ENCODE measurements at places on chromosomes 12 and 14.

DNA sequence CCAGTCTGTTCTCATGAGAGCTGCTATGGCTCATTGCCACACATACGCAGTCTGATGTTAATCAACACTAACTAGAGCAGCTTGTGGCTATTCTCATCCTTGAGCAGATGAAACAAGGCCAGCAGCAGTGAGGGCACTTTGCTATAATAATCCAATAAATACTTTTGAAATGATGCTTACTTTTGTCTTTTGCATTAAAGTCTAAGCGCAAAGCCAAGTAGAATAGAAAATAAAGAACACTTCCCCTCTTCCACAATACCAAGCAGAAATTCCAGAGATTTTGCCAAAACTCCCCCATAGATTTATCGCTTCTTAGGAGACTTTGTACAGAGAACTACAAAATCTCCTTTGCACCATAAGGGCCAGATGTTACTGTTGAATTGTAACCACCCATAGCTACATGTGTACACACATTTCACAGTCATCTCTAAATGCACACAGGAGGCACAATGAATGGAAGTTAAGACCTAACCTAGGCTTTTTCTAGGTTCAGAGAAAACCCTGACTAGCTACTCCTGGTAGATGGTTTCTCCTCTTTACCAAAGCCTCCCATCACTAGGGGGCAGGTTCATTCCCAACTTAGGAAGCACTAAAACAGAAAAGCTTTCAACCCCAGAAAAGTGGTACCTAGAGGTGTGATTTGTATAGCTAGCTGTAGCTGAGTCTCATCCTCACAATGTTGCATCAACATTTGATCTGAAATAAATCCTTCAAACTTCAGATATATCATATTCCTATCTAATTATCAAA lies 119.3 kb downstream of the HMGA2 start:
- DNase-seq = no peak

GRCh38 chr14:22854963-22855724 lies 16.4 kb upstream of the LRP10 start:
- no peak for DNase-seq

GRCh38 chr12:113500782-113501311 lies 29.2 kb upstream of the LHX5 start:
- DNase-seq = no peak

DNA sequence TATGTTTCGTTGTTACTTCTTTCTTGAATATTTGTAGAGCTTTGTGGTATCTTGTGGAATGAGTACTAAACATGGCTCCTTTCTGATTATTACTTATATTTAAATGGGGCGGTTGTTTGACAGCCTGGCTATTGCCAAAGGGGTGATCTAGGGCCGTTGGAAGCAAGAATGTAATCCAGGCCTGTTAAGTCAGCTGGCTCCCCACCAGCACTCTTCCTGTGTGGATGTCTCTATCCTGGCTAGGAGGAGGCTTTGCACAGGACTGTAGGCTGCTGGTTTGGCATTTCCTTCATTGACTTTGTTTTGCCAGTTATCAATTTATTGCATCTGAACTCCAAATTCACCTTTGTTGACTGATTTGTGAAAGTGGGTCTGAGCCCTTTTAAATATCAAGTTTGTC lies 5.6 kb downstream of the FAM234B start:
- DNase-seq = no peak

GRCh38 chr12:5506295-5506694 lies 74.4 kb downstream of the NTF3 start:
- no peak for DNase-seq

DNA sequence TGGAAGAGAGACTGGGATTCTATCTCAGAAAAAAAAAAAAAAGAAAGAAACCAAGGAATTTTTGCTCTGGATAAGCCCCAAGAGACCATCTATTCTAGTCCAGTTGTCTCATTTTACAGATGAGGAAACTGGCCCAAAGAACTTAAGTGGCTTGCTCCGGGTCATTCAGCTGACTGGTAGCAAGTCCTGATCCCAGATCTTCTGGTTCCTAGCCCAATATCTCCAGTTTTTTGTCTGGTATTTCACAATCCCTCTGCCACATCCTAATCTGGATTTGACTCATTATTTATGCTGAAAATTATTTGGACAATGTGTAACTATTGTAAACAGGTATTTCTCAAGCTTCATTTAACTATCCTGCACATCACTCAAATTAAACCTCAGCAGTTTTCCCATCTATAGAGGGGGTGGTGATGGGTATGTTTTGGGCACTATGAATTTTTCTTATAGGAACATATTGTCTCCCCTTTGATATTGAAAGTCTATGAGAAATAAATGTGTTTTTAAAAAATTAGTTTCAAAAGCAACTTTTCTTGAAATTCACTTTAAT lies 43.4 kb downstream of the PPP2R5E start:
- DNase-seq = no peak

GRCh38 chr14:85596562-85596961 lies 66.6 kb downstream of the FLRT2 start:
- DNase-seq = no peak

DNA sequence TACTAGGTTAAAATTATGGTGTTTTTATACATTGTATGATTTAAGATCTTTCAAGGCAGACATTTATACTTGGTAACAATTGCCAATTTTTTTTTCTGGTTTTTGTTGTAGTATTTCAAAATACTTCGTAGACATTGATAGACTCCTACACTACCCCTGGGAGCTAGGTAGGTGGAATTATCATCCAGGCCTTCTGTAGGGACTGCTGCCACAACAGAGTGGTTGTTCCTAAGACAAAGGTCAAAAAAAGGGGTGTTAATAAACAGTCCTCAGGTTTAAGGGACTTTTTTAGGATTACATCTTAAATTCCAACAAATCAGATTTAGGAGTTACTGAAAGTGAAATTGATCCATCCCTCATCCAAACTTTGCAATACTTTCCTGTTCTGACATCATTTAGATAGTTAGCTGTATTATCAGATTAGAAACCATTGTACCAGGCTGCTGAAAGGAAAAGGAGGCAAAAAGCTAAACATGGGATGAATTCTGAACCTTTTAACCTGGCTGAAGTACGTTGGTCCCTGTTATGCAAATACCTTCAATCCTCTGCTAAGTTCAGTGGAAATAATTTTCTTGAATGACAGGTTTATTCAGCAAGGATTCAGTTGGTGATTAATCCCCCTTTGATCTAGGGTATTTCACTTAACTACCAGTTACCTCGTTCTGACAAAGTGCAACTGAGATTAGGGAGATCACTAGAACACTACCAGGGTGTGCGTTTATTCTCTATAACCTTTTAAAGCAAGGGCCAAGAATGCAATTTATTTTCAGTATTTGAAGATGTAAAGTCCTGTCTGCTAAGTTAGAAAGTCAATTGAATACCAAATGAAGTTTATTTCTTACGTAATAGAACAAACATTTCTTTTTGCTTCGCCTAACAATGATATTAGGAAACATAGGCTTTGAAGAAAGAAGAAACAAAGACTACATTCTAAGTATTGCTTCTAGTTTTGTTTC lies 23.2 kb downstream of the AP5M1 start:
- no peak for DNase-seq

DNA sequence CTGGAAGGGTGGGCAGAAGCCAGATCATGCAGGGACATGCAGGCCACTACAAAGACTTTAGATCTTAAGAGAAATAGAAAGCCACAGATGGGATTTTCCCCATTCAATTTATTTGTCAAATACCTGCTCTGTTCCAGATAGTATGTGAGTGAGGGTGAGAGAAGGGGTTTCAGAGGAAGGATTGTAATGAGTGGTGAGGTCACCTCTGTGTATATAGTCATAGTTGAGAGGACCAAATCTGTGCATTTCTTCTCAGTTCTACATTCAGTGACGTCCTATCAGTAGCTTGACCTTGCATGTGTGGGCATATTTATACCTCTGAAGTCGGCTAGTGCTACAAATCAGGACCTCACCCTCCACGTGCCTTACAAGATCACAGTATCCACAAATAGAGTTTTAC lies 31.2 kb upstream of the RBM19 start:
- no peak for DNase-seq

DNA sequence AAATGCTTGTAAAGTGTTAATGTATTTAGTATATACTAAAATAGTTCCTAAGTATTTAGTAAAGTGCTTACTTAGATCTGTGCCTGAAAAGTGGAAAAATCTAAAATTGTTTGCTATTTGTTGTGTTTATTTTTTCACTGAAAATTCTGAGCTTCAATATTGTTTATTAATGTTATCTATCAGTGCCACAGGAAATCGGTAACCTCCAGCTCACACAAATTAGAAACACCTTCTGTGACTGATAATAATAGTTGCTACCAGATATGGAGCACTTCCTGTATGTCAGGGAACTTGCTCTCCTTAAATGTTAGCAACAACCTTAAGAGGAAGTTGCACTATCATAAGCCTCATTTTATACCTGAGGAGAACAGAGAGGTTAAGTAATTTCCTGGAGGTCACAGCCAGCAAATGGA lies 723 bp upstream of the LRP10 start:
- no peak for DNase-seq

DNA sequence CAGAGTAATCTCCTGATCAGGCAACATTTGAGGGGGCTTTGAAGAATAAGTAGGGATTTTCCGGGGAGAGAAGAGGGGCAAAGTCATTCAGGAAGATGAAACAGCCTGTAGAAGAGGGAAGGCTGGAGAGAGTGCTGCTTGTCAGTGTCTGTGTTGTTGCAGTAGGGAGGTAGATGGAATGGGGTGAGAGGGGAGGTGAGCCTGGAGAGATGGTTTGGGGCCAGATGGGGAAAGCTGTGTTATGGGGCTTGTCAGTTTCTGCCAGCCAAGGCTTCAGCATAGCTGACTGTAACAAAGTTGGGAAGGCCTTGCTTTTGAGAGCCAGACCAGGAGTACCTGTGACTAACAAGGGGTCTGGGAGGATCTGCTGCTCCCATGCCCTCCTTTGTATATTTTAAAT lies 18.0 kb downstream of the BICD1 start:
- no peak for DNase-seq

DNA sequence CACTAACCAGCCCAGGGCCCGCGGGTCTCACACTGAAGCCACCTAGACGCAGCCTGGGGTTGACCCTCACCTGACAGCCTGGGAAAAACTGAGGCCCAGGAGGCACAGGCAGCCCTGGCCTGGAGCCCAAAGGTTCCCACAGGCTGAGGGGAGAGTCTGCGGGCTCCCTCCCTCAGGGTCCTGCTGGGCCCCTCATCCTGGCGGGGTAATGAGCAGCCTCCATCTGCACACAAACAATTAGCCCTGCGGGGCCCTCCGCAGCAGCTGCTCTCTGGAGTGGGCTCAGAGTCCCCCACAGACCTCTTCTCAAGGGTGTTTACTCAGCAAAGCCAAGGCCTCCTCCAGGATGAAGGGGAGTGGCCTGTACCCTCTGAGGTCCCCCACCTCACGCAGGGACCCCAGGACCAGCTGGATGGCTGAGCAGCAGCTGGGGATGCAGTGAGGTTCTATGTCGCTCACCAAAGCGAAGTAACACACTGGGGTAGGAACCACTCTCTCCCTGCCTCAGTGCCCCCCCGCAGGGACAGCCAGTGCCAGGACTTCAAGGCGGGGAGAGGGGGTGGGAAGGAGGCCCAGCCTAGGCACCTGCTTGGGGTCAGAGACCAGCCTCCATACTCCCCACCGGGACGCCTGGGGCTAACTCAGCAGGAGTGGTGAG lies 7.3 kb downstream of the AKT1 start:
- DNase-seq = no peak

- DNase-seq = no peak
These were observed 124.5 kb downstream of the CALM1 start for GRCh38 chr14:90521084-90521929.

GRCh38 chr12:80314741-80315140 lies 129.3 kb upstream of the PTPRQ start:
- DNase-seq = no peak

- no peak for DNase-seq
These were observed 89.2 kb downstream of the ARF6 start for GRCh38 chr14:49982082-49982481.

GRCh38 chr12:51869931-51870330 lies 18.0 kb upstream of the ANKRD33 start:
- DNase-seq = no peak

DNA sequence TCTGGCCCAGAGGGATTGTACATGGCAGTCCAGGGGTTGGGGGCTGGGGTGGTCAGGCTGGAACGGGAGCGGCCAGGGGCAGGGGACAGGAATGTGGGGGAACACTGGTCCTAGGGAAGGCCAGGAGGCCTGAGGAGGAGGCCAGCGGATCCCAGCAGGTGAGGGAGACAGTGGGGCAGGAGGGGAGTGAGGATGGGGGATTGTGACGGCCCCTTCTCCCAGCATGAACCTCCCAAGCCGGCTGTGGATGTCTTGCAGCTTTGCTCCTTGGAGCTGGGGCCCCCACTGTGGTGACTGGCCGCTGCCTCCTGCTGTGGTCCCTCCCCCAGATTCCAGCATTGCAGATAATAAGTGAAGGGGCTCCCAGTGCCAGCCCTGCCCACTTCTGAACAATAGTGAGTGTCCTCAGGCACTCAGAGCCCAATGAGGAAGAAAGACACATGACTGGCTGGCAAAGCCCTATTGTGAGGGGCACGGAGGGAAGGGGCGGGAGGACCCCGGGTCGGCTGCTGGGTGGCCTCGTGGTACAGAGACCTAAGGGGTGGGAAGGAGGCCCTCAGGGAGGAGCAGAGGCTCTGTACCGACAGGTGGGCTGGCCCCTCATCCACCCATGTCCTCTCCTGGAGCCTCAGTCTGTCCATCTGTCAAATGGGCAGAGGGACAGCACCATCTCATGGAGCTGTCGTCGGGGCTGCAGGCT lies 215.0 kb downstream of the KIF26A start:
- DNase-seq = no peak

DNA sequence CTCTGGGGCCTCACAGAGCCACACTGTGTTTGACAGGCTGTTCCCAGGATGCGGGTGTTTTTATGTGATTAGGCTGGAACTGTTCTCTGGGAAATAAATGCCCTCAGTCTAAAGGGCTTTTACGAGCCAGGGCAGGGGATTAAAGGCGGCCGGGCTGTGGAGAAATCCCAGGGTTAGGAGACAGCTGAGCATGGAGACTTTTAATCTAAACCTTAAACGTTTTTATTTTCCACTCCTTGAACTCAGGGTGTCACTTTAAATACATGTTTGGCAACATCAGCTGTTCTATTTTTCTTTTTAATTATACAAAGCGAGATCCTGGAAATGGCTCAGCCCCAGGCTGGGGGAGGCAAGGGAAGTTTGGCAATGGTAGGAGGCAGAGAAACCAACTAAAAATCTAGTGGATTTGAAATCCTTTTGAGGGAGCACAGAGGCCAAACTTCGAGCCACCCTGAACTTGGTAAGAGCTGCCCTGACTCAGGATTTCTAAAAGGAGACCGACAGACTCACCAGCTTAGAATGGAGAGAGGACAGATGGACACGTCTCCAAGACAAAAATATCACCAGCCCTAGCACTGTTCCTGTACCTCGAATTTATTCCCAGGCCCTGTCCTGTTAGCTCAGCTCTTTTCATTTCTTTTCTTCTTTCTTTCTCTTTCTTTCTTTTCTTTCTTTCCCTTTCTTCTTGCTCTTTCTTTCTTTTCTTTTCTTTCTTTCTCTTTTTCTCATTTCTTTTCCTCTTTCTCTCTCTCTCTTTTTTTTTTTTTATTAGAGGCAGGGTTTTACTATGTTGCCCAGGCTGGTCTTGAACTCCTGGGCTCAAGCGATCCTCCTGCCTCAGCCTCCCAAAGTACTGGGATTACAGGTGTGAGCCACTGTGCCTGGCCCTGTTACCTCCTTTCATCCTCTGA lies 15.8 kb upstream of the ORAI1 start:
- DNase-seq = no peak

GRCh38 chr14:77562681-77563080 lies 53.8 kb downstream of the SPTLC2 start:
- no peak for DNase-seq

GRCh38 chr12:20440408-20440807 lies 72.1 kb downstream of the PDE3A start:
- no peak for DNase-seq

GRCh38 chr12:107178776-107179175 lies 85.4 kb upstream of the CRY1 start:
- no peak for DNase-seq
